ENCODE measurements at places on chromosomes 7 and 10.

GRCh38 chr10:15605740-15606369 is 113.9 kb downstream of the ITGA8 start:
- no peak for DNase-seq

GRCh38 chr7:1169409-1170368 is 9.7 kb upstream of the ZFAND2A start:
- DNase-seq: peak; percentile 84

- no peak for DNase-seq
These were observed 151.2 kb upstream of the PCBD1 start for GRCh38 chr10:71039551-71039950.

DNA sequence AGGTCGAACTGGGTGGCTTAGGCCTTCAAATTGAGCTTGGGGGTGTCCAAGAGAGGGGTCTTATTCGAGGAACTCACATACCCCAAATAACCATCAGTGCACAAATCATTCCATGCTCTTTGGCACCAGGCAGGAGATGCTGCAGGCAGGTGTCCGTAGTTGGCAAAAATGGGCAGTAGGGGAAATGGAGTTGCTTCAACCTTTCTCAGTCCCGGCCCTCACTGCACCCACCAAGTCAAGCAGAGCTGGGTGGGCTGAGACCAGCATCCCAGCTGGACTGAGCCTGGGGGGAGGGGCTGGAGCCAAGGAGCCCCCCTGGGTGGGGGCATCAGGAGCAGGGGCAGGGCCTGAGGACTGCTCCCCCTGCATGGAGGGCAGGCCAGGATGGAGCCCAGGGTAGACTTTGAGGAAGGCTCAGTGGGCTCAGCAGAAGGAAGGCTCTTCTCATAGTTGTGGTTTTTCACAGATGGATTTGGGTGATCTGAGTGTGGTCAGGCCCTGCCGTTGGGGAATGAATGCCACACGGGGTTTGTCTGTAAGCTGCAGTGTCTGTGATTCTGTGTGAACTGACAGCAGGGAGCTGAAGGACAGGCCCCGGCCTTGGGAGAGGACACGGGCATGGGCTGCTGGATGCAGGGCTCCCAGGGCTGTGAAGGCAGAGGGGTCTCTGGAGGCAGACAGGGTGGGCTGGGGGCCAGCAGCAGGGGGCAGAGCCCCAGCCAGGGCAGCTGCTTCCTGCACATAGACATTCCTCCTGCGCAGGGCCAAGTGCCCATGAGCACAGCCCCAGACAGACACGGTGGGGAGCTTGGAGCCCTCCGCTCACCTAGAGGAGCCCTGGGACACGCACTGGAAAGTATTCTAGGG is 144.5 kb downstream of the ADCY1 start:
- no peak for DNase-seq

DNA sequence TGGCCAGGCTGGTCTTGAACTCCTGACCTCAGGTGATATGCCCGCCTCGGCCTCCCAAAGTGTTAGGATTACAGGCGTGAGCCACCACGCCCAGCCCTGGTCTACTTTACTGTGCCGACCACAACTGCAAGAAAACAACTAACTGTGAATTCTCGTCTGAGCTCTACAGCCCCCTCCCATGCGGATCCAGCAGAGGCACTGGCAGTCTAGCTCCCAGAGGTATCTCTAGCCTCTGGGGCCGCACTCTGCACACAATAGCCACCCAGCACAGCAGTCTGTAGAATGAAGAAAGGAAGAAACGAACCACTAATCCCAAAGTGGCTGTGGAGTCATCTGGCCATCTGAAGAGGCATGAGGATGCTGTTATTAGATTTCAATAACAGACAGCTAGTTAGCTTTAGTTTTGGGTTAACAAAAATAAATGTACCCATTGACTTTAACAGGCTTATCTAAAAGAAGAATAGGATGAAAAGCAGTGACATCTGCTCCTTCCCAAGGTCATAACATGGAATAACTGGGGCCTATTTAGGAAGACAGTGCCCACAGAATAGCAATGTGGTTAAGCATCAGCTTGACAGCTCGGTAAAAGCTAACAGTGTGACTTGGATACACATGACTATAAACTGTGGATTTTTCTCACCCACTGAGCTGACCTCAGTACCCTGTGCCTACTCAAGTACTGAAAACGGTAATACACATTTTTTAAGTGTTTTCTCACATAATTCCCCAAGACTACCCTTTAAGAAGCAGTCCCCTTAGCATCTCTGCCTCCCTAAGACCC is 131.9 kb downstream of the TNS3 start:
- no peak for DNase-seq

DNA sequence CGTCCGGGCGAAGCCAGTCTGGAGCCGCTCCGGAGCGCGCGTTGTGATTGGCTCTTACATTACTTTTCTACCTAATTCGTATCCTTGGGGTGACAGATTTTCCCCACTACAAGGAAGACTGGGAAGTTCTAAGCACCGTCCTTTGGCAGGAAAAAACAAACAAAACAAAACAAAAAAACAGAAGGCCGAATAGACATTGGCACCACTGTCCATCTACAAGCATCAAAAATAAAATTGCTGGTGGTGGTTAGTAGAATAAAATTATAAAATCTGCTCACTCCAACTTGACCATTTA is 651 bp upstream of the SKAP2 start:
- no peak for DNase-seq

- DNase-seq: no peak
These were observed 228.7 kb downstream of the SKIDA1 start for GRCh38 chr10:21296575-21297355.

DNA sequence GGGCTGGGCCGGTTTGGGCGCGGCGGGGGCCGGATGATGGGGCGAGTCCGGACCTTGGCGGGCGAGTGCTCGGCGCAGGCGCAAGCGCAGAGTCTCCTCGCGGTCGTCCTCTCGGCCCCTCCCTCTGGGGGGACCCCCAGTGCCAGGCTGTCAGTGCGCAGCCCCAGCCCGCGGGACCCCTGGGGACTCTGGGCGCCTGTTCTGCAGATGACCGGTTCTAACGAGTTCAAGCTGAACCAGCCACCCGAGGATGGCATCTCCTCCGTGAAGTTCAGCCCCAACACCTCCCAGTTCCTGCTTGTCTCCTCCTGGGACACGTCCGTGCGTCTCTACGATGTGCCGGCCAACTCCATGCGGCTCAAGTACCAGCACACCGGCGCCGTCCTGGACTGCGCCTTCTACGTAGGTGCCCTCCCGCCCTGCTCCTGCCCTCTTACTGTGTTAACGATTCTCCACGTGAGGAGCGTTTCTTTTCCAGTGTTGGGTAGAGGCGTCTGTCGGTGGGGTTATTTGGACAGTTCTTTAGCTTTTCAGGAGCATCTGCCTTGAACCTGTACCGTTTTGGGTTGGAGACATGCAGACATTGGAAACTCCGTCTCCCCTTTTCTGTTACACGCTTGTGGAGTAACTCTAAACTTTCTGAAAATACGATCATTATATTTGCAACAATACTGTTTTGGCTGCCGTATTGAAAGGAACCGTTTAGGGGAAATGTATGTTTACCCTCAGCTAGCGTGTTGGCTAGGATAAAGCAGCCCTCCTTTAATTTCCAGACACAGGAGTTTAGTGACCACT is 706 bp downstream of the BUB3 start:
- DNase-seq: no peak

- no peak for DNase-seq
These were observed 166.3 kb upstream of the ADCY1 start for GRCh38 chr7:45407730-45408408.

DNA sequence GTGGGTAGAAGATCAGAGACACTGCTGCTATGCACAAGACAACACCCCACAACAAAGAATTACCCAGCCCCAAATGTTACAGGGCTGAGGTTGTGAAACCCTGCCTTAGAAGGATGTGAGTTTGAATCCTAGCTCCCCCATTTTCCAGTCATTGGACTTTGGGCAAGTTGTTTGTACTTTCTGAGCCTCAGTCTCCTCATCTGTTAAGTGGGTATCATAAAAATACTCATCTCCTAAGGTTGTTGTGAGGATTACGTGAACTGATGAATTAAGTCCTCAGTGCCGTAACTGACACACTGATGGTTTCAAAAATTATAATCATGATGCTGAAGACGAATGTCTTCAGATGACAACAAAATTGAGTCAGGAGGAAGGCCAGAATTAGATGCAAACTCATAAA is 30.3 kb downstream of the RHOBTB1 start:
- DNase-seq: no peak

- no peak for DNase-seq
These were observed 3.1 kb downstream of the ZRANB1 start for GRCh38 chr10:124944982-124945381.

- DNase-seq: peak; percentile 78
These were observed 24.4 kb upstream of the PPIF start for GRCh38 chr10:79322616-79323543.

DNA sequence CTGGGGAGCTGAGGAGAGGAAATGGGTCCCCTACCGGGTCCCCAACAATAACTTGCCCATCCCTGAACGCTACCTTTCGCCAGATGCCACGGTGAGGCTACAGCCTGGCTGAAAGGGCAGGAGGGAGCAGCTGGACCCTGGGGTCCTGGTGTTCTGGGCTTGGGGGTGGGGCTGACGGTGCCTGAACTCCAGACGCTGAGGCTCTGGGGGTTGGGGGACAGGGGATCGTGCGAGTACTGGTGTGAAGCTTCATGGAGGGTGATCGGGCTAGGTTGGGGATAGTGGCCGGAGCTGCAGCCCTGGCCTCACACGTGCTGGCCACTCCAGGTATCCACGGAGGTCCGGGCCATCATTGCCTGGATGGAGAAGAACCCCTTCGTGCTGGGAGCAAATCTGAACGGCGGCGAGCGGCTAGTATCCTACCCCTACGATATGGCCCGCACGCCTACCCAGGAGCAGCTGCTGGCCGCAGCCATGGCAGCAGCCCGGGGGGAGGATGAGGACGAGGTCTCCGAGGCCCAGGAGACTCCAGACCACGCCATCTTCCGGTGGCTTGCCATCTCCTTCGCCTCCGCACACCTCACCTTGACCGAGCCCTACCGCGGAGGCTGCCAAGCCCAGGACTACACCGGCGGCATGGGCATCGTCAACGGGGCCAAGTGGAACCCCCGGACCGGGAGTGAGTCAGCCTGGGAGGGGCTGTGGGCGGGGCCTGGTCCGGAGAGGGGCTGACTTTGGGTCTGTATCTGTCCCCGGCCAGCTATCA is 8.3 kb downstream of the AEBP1 start:
- DNase-seq: no peak

- no peak for DNase-seq
These were observed 132.4 kb upstream of the PRSS1 start for GRCh38 chr7:142616842-142617241.

GRCh38 chr7:155953781-155954549 is 141.7 kb upstream of the SHH start:
- DNase-seq: no peak

DNA sequence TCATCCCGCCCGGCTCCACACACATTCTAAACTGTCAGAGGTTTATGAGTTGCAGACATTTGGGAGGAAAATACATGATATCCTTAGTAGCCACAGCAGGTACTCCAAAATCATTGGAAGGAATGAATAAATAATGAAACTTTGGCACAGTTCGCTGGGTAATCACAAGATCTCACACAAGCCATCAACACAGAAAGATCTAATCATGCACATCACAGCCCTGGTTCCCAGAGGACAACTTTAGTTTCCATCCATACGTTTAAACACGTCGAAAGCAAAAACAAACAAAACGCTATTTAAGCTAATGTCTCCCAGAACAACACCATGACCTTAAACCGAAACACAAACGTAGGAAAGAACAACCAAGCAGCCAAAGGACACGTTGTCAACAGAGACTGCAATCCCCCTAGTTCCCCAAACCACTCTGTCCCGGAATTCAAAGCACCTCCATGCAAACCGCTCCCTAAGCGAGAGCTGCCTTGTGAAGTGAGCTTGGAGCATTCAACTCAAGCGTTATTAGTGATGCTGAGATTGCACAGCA is 12.3 kb downstream of the SVIL start:
- no peak for DNase-seq

DNA sequence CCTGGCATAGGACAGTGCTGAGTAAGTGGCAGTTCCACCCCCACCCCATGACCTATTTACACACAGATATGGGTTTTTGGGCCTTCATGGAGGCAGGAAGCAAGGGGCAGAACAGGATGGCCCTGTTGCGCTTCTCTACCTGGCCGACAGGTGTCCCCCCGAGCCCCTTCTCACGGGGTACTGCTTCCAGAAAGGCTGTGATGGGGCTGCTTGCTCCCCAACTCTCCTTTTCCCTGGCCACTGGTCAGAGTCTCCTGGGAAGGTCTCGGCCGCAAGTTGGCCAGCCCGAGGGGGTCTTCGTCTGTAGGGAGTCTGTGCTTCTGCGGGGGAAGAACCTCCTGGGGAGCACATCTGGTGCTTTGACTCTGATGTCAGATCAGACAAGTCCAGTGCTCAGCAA is 139.8 kb upstream of the TNS3 start:
- DNase-seq: no peak

- no peak for DNase-seq
These were observed 2.4 kb downstream of the ABCC2 start for GRCh38 chr10:99784727-99785441.

GRCh38 chr7:29857654-29858053 is 51.3 kb downstream of the WIPF3 start:
- no peak for DNase-seq

DNA sequence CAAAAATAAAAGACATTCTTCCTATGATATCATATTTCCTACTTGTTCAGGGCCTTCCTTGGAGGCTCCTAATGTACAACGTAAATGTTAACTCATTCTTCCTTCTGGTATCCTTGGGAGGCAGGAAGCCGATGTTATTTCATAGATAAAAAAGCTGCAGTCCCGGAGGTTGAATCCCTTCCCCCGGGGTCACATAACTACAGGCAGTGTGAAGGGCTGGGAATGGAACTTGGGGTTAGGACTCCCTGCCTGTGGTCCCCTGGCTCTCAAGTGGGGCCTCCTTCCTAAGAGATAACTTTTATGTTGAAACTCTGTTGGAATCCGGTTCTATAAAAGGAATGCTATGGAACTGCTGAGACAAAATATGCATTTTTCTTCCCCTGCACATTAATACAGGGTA is 14.9 kb upstream of the CCDC3 start:
- no peak for DNase-seq

- no peak for DNase-seq
These were observed 49.9 kb downstream of the CHST15 start for GRCh38 chr10:124043310-124044142.

DNA sequence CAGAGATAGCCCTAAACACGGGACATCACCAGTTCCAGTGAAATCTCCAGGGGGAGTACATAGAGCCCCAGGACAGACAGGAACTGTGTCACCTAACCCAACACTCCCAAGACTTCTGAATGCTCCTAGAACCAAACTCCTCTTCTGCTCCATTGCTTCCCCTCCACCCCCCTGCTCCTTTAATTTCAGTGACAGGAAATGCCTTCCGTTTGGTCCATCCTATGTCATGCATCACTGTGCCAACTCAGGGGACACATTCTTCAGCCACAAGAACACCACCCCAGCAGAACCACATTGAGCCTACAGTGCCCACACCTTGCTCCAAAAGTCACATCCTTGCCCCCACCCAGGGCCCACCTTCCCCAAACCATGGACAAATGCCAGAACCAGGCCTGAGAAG is 100.5 kb downstream of the KCNMA1 start:
- no peak for DNase-seq

DNA sequence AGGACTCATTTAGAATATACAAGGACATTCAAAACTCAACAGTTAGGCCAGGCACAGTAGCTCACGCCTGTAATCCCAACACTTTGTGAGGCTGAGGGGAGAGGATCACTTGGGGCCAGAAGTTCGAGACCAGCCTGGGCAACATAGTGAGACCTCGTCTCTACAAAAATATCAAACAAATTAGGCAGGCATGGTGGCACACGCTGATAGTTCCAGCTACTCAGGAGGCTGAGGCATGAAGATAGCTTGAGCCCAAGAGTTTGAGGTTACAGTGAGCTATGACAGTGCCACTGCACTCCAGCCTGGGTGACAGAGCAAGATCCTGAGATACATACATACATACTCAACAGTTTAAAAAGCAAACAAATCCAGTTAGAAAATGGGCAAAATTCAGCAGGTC is 44.9 kb downstream of the GNA12 start:
- DNase-seq: no peak
